ENCODE measurements at places on chromosomes 13 and 19.

GRCh38 chr13:34086281-34086680 lies 268.3 kb downstream of the RFC3 start:
- DNase-seq: no peak

GRCh38 chr19:40673397-40673796 lies 17.1 kb downstream of the NUMBL start:
- no peak for DNase-seq

GRCh38 chr13:34302596-34302995 lies 484.6 kb downstream of the RFC3 start:
- DNase-seq: no peak

DNA sequence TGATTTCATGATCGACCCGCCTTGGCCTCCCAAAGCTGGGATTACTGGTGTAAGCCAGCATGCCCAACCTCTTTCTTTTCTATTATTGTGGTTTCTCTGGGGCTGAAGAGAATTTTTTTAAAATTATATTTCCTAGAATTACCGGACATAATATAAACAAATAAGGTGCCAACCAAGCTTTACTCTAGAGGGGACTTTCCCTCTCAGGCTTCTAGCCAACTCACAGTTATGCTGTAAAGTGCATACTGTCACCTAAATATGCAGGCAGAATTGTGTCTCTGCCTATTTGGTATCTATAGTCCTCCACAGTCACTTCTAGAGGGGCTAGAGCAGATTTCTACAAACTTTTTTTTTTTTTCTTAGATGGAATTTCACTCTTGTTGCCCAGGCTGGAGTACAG lies 41.6 kb upstream of the ZNF681 start:
- DNase-seq: no peak

- no peak for DNase-seq
These were observed 411.6 kb upstream of the SLITRK5 start for GRCh38 chr13:87259479-87260083.

DNA sequence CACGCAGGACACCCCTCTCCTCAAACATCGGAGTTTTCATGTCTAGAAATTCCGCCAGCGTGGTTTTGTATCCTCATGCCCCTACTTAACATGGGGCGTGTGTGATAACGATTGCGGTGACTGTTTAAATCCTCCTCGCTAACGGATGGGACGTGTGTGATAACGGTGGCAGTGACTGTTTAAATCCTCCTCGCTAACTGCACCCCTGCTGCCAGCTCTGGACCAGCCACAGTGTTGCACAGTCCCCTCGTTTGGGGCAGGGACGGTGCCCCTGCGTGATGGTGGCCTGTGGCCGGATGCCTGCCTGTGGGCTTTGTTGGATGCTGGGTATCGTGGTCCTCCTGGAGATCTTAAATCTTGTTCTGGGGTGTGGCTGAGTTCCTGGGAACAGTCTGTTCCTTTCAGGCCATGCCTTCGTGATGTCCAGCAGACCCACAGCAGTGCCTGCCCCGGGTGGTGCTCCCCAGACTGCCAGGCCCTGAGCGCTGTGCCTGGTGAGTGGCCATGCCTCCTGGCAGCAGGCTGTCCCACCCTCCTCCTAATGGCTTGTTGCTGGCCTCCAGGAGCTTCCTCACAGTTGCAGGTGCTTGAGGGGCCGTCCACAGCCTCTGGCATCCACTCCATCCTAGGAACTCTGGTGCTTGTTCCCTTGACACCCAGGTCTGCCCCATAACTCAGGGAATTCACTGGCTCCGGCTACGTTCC lies 122.5 kb upstream of the MCF2L start:
- DNase-seq: no peak

- no peak for DNase-seq
These were observed 171.8 kb downstream of the GPC6 start for GRCh38 chr13:93398167-93399035.

DNA sequence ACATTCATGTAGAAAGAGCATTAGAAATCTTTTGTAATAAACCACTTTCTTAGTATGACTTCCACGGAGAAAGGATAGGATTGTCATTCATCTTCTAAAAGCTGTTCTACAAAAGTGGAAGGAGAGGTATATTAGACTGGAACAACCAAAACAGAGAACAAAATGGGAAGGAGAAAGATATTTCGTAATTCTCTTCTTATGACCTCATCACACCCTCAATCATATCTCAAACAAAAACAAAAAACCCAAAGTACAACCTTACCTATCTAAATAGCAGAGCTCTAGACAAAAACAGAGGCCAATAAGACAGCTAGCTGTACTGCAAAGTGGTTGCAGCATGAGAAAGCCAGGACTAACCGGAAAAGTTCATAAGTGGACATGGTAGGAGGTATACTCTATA lies 46.3 kb downstream of the DACH1 start:
- DNase-seq: no peak

- DNase-seq: no peak
These were observed 308.9 kb upstream of the SLITRK1 start for GRCh38 chr13:84191139-84191538.

- DNase-seq: no peak
These were observed 2.8 kb upstream of the NLRP12 start for GRCh38 chr19:53826876-53827275.

DNA sequence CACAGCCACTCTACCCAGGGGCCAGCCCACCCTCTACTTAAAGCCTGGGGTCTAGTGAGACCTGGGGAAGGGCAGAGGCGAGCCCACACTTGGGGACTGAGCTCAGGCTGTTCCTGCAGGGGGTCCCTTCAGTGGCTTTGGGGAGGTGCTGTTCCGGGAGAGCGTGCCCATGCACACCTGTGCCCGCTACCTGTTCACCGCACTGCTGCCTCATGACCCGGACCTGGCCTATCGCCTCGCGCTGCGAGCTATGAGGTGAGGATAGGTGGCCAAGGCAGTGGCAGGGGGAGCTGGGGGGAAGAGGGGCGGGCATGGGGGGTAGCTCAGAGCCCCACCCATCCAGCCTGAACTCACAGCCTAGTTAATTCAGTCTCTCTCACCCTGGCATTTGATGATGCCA lies 24.0 kb downstream of the ZSWIM4 start:
- no peak for DNase-seq

DNA sequence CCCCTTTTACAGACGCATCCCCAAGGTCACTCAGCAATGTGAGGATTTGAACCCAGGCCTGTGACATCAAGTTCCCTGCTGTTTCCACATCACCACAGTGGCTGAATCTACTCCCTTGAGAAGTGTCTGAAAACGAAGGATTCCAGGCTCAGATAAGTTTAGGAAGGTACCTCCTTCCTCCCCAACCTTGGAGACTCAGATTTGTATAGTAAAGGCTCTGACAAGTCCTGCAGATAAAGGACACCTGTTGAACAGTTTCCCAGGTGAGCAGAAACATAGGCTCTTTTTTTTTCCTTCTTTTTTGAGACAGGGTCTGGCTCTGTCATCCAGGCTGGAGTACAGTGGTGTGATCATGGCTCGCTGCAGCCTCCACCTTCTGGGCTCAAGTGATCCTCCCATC lies 56.4 kb upstream of the PTPRS start:
- no peak for DNase-seq

DNA sequence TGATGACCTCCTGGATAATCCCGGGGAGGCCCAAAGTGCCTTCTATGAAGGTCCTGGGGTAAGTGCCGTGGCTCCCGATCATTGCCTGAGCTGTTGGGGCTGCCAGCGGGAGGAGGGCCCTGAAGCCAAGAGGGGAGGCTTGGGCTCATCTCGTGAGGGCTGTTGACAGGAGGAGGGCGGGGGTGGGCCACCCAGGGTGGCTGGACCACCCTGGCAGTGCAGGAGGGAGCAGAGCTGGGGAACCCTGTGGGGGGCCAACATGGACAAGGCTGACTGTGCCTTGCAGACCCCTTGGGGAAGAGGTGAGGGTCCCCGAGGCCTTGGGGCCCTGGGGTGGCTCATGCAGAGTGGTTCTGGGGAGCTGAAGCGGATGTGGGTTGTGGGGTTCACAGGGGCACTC lies 37.4 kb upstream of the EHD2 start:
- no peak for DNase-seq

DNA sequence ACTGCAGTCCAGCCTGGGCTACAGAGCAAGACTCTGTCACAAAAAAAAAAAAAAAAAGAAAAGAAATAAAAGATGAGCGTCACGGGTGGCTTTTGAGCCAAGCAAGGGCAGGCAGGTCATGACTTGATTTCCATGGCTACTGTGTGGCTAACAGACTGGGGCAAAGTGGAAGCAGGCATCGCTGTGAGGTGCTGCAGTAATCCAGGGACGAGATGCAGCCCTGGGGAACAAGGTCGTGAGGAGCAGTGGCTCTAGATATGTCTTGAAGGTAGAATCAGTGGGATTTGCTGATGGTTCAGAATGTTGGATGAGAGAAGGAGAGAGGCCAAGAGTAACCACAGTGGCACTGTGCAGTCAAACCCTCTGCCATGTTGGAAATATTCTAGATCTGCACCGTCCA lies 14.2 kb downstream of the HAS1 start:
- no peak for DNase-seq

DNA sequence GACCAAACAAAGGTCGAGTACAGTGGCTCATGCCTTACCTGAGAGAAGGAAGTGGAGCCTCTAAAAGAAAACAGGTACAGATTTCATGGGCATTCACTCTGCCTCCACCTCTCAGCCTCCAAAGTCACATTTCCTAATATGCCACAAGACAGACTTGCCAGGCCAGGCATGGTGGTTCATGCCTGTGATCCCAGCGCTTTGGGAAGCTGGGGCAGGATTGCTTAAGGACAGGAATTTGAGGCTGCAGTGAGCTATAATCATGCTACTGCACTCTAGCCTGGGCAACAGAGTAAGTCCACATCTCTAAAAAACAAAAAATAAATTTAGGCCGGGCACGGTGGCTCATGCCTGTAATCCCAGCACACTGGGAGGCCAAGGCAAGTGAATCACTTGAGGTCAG lies 10.9 kb upstream of the DNMT1 start:
- DNase-seq: no peak

DNA sequence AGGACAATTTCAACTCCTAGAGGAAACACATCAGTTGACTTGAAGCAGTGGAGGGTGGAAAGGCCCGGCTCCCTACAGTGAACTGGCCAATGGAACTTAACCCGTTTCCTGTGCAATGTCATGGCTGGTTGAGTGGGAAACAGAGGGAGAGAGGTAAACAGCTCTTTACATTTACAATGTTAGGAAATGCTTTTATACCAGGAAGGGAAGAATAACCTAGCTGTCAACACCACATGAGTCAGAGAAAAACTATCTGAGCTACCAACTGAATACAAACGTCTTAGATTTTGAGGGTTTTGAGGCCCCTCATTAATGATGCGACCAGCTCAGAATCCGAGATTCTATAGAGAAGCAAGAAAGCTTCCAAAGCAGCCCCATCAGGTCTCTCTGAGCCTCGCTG lies 36.7 kb downstream of the CARD8 start:
- no peak for DNase-seq

DNA sequence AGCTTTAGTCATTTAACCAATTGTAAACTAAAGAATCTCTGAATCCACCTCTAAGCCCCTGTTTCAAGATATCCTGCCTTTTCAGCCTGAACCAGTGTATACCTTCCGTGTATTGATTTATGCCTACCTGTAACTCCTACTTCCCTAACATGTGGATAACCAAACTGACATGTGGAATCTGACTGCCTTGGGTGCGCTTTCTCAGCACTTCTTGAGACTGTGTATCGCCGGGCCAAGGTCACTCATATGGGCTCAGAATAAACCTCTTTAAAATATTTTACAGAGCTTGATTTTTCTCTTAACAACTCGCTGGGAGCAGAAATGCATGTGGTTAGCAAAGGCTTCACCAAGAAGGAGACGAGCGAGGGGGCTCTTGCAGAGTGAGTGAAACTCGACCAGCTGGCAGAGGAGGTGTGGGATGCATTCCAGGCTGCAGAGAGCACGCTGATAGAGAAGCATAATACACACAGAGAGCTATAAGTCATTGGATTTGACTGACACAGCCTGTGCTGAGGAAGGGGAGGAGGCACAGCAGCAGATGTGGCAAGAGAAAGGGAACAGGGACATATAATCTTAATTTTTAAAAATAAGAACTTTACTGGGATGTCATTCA lies 268.2 kb upstream of the MAB21L1 start:
- DNase-seq: no peak

DNA sequence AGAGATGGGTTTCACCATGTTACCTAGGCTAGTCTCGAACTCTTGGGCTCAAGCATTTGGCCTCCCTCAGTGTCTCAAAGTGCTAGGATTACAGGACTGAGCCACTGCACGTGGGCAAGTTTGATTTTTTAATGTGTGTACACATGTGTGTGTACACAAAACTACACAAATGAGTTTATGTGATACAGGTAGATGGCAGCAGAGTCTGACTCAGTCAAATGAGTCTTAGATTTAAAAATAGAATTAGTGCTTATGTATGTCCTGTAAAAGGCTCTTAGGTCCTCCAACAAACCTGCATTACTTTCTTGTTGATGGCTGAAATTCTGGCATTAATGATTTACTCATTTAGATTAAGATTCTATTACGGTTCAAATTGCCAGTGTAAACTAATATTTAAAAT lies 293.7 kb downstream of the PCDH17 start:
- no peak for DNase-seq

- no peak for DNase-seq
These were observed 5.5 kb downstream of the SACS start for GRCh38 chr13:23427881-23428528.

DNA sequence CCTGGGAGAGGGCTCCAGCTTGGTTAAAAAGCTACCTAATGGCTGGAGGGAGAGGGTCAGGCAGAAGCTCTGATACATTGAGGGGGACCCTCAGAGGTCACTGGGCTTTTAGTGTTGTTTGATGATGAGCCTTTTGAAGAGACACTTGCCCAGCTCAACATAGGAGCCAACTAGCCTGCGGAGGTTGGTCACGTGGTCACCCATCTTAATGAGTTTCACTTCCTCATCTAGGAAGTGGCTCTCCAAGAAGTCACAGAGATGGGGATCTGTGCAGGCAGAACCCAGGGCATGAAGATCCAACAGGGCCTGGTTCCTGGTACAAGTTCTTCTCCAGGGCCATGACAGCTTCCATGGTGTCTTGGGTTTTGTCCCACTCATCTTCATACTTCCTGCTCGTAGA lies 33.4 kb downstream of the IPO5 start:
- DNase-seq: no peak

DNA sequence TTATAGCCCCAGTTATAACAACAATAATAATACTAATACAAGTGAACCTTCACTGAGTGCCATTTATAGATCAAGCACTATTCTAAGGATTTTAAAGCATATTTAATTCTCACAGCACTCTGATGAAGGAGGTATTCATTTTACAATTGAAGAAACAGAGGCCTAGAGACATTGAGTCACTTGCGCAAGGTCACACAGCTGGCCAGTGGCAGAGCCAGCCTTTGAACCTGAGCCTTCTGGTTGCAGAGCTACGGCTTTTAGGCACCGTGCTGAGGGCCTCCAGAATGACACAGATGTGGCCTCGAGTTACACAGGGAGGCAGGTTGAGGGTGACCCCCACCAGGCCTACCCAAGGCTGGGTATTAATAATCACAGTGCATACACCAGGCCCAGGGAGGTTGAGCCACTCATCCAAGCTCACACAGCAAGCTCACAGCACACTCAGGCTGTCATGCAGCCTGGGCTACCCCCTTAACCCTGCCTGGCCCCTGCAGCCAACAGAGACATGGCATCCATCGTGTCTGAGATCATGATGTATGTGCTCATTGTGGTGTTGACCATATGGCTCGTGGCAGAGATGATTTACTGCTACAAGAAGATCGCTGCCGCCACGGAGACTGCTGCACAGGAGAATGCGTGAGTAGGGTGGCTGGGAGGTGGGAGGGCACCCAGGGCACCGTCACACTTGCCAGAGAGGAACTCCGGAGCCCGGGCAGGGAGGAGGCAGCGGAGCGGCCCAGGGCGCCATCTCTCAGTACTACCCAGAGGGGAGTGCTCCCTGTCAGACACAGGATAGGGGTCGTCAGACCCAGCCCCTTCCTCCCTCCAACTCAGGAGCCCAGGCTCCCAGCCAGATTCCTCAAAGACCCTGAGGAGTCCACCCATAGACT lies 2.7 kb upstream of the HPN start:
- DNase-seq: no peak

GRCh38 chr13:77042566-77043177 lies 15.7 kb upstream of the FBXL3 start:
- DNase-seq: no peak

Measured in stimulated activated CD8-positive, alpha-beta memory T cell treated with anti-CD3 and anti-CD28 coated beads, Interleukin-15, amount 100 ng/mL, for 4 hours (primary cell).